Esophagus muscularis mucosa (tissue), 4 donors: ENCODE measurements at places on chromosomes 11 and 22. TPM values are rescaled to one million over a fixed set of nuclear protein-coding genes. Genes with fewer than 3 reads are reported as not detected.

GRCh38 chr11:72347691-72348090, 86.6 kb downstream of the CLPB start:
- DNase-seq: no peak
- no peaks in the 10 kb centered on the region for H3K36me3 ChIP-seq
- H3K27me3 ChIP-seq: no peaks in the 10 kb centered on the region

GRCh38 chr11:60589611-60590010, 74.4 kb downstream of the MS4A13 start:
- H3K4me3 ChIP-seq: no peak overlapping the region
- DNase-seq: no peak
- no peak overlapping the region for H3K27ac ChIP-seq
- no peaks in the 10 kb centered on the region for H3K36me3 ChIP-seq
- H3K27me3 ChIP-seq: no peaks in the 10 kb centered on the region

The RASSF10 gene
- total RNA-seq: 0.19 TPM

GRCh38 chr11:118152552-118153471, at the start of gene SCN4B:
Gene SCN4B (minus strand): TSS chr11:118152823. CDS start chr11:118152673, 150 bp downstream.
- DNase-seq: no peak
- peaks cover 14% of the 10 kb centered on the region for H3K4me1 ChIP-seq
- peak within 1 kb of the TSS; percentile 55 for H3K4me3 ChIP-seq
- H3K27ac ChIP-seq: no peak within 1 kb of the TSS
- H3K36me3 ChIP-seq: no peaks in the 10 kb centered on the region
- H3K27me3 ChIP-seq: no peaks in the 10 kb centered on the region

DNA sequence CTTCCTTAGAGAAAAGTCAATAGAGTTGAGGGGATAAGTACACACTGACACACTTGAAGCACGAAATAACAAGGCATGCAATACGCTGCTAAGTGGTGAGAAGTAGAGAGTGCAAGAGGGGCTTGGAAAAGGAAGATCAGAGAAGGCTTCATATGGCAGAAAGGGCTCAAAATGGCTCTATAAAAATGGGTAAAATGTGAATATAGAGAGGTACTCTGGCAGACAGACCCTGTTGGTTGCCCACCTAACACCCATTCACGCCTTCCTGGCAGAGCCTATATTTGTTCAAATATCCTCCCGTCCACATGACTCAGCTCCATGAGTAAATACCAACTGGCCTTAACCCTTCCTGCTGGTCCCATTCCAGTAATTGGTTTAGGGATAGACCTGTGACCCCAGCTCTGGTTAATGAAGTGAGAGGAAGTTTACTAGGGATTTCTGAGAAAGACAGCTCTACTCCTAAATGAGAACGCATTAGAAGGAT, 38.9 kb upstream of the CCDC34 start:
- no peak overlapping the region for H3K4me3 ChIP-seq
- H3K27ac ChIP-seq: no peak overlapping the region
- H3K4me1 ChIP-seq: no peaks in the 10 kb centered on the region
- H3K27me3 ChIP-seq: no peaks in the 10 kb centered on the region
- no peaks in the 10 kb centered on the region for H3K36me3 ChIP-seq
- DNase-seq: no peak

GRCh38 chr11:135027461-135027860, 615.4 kb upstream of the B3GAT1 start:
- no peak overlapping the region for H3K4me3 ChIP-seq
- no peak overlapping the region for H3K27ac ChIP-seq
- no peak for DNase-seq
- no peaks in the 10 kb centered on the region for H3K36me3 ChIP-seq
- no peaks in the 10 kb centered on the region for H3K4me1 ChIP-seq

DNA sequence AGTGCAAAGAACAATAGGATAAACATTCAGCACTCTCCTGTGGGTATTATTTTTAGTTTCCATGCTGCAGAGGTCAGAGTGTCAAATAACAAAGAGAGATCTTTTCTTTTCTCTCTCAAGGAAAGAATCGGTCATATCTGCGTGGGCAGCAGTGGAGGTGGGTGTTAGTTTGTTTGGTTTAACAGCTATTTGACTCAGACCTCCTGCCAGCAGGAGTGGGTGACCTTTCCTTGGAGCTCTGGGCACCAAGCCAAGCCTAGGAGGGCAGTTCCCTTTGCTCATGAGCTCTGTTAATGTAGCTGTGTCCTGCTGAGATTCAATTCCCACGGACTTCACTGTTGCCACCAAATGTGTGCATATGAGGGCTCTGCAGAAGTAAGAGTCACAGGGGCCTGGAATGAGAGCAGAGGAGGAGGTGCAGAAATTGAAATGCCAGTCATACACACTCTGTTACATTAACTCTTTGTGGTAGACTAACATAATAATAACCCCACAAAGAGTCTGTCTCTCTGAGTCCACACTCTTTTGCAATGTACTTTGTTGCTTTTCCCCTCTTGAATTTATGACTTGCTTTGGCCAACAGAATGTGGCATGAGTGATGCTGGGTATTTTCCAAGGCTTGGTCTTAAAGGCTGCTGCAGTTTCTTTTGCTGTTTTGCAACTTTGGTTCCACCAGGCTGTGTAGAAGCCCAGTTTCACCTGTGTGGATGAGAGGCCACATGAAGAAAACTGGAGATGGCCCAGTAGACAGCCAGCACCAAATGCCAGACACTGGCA, 76.0 kb upstream of the GRK3 start:
- peaks cover 7% of the 10 kb centered on the region for H3K36me3 ChIP-seq
- no peak for DNase-seq
- H3K4me1 ChIP-seq: peaks cover 19% of the 10 kb centered on the region
- no peak overlapping the region for H3K4me3 ChIP-seq
- no peak overlapping the region for H3K27ac ChIP-seq

DNA sequence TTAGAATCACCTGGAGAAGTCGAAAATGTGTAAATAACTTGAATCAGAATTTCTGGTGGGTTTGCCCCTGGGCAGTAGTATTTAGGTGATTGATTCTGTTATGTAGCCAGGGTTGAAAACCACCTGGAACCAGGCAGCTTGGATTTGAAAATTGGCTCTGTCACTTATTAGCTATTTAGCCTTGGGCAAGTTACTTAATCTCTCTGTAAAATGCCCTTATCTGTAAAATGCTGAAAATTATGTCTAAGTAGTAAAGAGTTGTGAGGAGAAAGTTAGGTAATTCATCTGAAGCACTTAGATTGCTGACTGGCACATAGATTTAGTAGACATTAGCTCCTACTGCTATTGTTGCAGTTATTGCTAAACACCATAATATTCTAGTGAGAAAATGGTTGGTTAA, 49.3 kb downstream of the PPME1 start:
- no peaks in the 10 kb centered on the region for H3K36me3 ChIP-seq
- no peak for DNase-seq
- H3K4me1 ChIP-seq: no peaks in the 10 kb centered on the region

DNA sequence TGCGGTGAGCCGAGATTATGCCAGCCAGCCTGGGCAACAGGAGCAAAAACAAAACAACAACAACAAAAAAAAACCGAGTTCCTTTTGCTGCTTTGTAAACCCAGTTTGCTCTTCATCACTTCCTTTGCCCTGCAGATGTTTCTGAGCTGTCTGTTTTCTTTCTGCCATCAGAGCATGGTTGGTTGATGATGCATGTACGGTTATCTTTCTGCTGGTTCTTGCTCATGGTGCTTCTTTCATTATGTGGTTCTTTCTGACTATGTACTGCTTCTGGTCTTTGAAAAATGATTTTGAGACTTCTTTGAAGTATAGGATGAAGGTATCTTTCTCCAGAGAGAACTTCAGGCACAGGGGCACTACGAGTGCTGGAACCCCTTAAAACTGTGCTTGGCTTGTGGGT, 13.2 kb downstream of the TANGO2 start:
- no peak overlapping the region for H3K4me3 ChIP-seq
- no peak for DNase-seq
- peaks cover 48% of the 10 kb centered on the region for H3K4me1 ChIP-seq

The NAGA gene
- 34.2 TPM for total RNA-seq

The DRG1 gene
- 45.3 TPM for total RNA-seq

GRCh38 chr11:74310857-74311256, 583 bp downstream of the P4HA3 start:
- no peak overlapping the region for H3K27ac ChIP-seq
- no peaks in the 10 kb centered on the region for H3K27me3 ChIP-seq

The SCGB2A2 gene
- total RNA-seq: not detected

The SPI1 gene
- 18.5 TPM for total RNA-seq

GRCh38 chr11:8230921-8231847, 32.5 kb downstream of the LMO1 start:
- no peaks in the 10 kb centered on the region for H3K27me3 ChIP-seq
- no peak overlapping the region for H3K4me3 ChIP-seq
- no peak overlapping the region for H3K27ac ChIP-seq
- H3K36me3 ChIP-seq: no peaks in the 10 kb centered on the region
- peaks cover 21% of the 10 kb centered on the region for H3K4me1 ChIP-seq
- DNase-seq: no peak

DNA sequence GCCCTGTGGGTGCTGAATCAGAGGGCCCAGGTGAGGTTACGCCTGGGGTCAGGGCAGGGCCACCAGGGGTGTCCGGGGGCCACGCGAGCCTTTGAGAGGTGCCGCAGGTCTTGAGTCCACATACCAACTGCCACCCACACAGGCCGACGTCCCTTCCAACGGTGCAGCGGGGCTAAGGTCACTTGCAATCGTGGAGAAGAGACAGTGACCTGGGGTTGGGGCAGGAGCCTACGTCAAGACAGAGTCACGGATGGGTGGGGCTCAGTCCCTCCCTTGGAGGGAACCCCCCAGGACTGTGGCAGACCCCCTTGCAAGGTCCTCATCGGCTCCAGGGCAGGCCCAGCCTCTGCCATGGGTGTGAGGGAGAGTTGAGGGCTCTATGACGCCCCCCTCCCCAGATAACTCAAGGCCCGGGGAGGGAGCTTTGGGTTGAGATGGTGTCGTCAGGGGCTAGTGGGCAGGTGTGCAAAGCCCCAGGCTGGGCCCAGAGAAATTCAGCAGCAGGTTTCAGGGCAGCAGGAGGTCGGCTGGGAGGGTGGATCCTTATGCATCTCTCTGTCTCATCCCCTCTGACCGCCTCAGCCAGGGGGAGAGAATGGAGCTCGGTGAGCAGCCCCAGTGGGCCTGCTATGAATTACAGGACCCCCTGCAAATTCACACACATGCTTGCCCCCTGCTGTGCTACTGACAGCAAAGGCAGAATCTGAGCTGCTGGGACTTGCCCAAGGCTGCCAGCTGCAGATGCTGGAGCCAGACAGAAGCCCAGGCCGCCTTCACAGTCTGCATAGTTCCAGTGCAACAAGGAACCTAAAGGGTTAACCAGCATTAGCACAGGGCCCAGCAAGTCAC, 60.0 kb downstream of the MYEOV start:
- H3K27me3 ChIP-seq: no peaks in the 10 kb centered on the region
- peak; percentile 66 for DNase-seq
- no peak overlapping the region for H3K4me3 ChIP-seq
- no peaks in the 10 kb centered on the region for H3K36me3 ChIP-seq
- H3K27ac ChIP-seq: no peak overlapping the region

DNA sequence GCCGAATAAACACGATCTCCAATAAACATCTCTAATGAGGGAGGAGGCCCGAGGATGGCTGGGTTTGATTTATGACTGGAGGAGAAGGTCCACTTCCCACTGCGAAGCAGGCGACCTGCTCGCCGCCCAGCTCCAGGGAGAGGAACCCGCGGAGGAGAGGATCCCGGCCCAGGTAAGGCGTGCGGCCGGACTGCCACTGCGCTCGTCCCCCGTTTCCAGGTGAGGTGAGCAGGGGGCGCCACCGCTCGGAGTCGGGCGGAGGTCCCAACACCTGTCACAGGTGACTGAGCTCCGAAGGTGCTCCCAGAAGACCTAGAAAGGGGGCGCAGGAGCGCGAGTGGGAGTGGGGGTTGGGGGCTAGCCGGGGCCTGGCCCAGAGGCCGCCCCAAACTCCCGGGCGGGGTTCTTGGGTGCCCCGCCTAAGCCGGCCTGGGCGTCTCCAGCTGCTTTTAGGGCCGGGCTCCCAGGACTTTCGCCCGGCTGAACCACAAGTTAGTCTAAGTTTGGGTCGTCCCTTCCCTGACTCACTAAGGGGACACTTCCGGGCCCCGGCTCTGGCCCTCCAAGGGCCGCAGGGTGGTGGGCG, 5.4 kb upstream of the PAX6 start:
- DNase-seq: no peak
- H3K4me3 ChIP-seq: peak overlapping the region; percentile 43
- H3K27ac ChIP-seq: no peak overlapping the region
- H3K36me3 ChIP-seq: no peaks in the 10 kb centered on the region

DNA sequence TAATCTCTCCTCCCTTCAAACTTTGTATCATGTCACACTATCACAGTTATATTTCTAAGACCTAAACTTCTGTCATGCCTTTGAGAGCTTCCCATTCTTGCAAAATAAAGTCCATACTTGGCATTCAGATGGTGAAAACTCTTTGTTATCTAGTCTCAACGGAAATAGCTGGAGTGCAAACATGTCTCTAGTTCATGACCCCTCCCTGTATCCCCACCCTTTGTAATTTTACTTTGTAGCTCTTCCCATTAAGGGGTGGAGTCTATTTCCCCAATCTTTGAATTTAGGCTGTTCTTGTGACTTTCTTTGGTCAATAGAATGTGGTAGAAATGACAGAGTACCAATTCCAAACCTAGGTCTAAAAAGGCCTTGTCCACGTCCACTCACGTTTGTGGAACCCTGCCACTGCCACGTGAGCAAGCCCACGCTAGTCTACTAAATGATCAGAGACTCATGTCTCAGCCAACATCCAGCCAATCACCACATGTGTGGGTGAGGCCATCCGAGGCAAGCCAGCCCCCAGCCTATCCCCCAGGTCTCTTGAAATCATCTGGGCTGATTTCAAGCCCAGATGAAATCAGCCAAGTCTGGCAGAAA, 23.4 kb downstream of the SLN start:
- no peaks in the 10 kb centered on the region for H3K27me3 ChIP-seq
- no peak overlapping the region for H3K27ac ChIP-seq
- no peaks in the 10 kb centered on the region for H3K36me3 ChIP-seq
- H3K4me1 ChIP-seq: peaks cover 8% of the 10 kb centered on the region
- H3K4me3 ChIP-seq: no peak overlapping the region
- no peak for DNase-seq

The CREB3L1 gene
- 8.7 TPM for total RNA-seq

DNA sequence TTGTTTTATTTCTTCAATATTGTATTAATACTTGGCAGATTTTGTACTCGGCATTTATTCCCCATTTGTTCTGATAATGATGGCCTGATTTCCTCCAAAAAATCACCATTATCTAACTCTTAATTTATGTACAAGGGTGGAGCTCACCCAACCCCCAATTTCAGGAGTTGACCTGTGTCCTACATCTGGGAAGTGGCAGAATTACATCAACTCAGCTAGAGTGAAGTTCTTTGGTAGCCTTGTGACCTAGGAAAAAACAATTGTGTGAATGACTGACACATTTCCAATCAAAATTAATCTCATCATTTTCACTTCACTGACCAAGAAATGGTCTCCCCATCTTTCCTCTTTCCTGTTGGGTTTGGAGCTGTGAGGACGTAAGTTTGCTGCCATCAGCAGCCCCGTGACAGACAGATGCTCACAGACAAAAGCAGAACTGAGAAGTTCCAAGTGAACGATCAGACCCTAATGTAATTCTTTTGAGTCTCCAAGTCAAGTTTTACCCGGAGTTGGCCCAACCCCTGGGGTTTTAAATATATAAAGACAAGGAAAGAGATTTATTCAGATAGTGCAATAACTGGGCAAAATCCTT, 16.6 kb upstream of the MS4A6E start:
- H3K27ac ChIP-seq: no peak overlapping the region
- H3K4me3 ChIP-seq: no peak overlapping the region
- no peaks in the 10 kb centered on the region for H3K36me3 ChIP-seq

GRCh38 chr11:95999711-96000406, 76.0 kb upstream of the MTMR2 start:
- DNase-seq: no peak
- no peaks in the 10 kb centered on the region for H3K27me3 ChIP-seq
- H3K4me3 ChIP-seq: peak overlapping the region; percentile 17
- H3K27ac ChIP-seq: peak overlapping the region; percentile 76

The MAPK11 gene
- total RNA-seq: 3.7 TPM

The TIGD3 gene
- 0.19 TPM for total RNA-seq

The NPAS4 gene
- 1.2 TPM for total RNA-seq
